T-helper 17 cell (primary cell): ENCODE measurements at places on chromosomes 5 and 9.

GRCh38 chr9:133955821-133956411, 36.2 kb downstream of the VAV2 start:
- no peak for DNase-seq

DNA sequence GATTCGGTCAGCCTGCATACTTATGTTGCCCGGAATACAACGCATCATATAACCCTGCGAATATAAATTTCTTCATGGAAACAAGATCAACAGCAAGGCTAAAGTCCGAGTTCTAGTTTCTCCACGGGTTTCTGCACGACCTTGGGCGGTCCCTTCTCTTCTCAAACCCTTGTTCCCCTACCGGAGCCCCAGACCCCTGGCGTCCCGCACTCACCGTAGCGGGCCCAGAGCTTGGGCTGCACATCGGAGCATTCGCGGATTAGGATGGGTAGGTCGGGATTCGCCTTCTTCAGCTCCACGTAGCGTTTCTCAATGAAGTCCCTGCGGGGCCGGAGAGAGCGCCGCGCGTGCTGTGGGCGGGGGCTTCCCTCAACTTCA, 399 bp downstream of the NDUFA2 start:
- DNase-seq: no peak

GRCh38 chr9:129851821-129852220, 16.6 kb downstream of the USP20 start:
- no peak for DNase-seq

DNA sequence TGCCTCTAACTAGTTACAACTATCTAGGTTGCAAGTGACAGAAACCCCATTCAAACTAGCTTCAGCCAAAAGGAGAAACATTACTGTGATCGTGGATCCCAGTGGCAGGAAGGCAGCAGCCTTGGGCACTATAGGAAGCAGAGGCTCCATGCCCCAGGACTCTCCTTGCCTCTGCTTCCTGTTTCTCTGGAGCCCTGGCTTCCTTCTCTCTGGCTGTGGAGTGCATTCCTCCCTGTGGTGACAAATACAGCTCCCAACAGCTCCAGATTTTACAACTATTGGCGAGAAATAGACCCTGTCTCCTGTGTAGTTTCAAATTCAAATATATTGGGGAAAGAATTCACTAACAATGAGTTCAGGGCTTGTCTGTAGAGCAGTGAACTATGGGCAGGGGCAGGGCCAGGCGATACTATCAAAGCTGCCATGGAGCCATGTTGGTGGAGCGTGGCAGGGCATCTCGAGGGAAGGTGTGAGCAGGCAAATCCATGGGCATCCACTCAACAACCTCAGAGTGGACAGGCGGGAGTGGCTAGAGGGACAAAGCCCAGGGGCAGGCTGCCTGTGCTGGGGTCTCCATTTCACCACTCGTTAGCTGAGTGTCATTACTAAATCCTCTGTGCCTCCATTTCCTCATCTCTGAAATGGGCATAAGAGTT, 189.5 kb downstream of the ERCC6L2 start:
- DNase-seq: no peak

GRCh38 chr5:175847061-175847460, 24.3 kb upstream of the CPLX2 start:
- no peak for DNase-seq

GRCh38 chr5:172854451-172854871, 20.4 kb downstream of the ERGIC1 start:
- DNase-seq: no peak

DNA sequence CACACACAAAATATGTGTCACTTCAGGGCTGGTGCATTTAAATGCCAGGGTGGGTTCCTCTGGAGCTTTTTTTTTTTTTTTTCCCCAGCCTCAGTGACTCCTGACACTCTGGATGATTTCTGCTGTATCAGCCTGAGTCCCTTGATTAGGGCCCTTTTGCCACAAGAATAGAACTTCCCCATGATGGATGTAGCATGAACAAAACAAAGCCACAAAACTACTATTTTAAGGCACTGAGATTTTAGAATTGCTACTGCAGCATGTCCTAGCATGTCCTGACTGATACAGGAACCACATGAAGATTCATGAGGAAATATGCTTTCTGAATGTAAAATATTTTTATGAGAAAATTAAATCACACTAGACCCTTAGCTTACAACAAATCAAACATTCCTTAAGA, 13.9 kb upstream of the ADGRD2 start:
- DNase-seq: no peak

DNA sequence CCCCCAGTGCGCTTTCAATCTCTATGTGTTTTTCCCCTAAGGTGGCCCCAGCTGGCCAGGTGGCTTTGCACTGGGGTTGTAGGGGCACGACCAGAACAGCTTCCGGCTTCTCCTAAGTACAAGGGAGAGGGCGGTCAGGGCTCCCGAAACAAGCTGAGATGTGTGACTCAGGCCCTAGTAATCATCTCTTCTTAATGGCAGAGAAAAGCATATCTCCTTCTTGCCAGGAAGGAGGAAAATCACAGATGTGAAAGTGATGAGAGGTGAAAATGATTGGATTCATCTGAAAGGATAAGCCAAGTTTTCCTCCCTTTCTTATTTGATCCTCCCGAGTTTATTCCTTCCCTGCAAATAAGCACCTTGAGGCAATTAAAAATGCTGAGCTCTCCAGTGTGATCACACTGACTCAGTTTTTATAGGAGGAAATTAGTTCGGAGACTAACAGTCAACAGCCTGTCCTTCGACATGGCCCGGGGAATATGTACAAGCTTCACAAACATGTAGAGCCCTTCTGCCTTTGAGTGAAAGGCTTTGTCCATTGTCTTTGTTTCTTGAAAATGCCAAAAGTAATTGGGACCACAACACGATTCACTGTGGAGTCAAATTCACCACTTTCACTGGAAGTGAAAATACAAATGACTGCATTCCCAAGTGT, 514.8 kb downstream of the PSAT1 start:
- DNase-seq: no peak

GRCh38 chr5:342501-343460, 21.3 kb downstream of the AHRR start:
- DNase-seq: no peak

GRCh38 chr5:171295299-171295698, 13.7 kb upstream of the TLX3 start:
- no peak for DNase-seq

GRCh38 chr5:101677961-101678360, 618.1 kb downstream of the SLCO4C1 start:
- no peak for DNase-seq

GRCh38 chr5:169933616-169934015, 46.7 kb downstream of the INSYN2B start:
- no peak for DNase-seq

GRCh38 chr5:143964919-143965318, 153.0 kb downstream of the HMHB1 start:
- DNase-seq: no peak

DNA sequence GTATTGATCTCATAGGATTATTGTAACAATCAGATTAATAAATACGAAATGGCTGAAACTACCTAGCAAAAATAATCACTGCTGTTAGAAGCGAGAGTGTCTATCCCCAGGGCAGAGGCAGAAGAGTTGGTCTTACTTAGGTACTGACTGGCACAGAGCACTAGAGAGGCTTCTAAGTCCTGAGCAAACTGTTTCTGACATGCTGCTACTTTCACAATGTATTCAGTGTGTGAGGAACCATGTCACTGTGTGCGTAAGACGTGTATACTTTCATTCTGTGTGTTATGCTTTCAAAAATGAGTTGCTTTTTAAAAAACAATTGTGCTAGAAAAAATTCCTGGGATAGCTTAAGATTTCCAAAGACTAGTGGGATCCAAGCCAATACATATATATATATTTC, 5.5 kb upstream of the KLHL9 start:
- DNase-seq: no peak

DNA sequence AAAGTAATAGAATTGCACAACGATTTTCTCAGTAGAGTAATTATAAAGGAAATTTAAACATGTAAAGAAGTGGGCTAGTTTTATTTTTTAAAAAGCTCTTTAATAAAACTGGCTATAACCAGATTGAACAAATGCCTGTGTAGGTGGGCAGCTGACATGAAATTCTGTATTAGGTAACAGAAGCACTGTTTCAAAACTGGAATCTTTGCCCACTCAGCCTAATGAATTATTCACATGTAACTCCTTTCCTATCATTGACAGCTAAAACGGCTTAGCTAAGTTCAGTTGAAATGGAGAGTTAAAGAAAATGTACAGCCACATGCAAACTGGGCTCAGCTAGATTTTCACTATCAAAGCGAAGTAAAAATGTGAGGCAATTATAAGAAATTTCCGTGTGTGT, 1300.1 kb upstream of the ACO1 start:
- DNase-seq: no peak

GRCh38 chr9:37593883-37594448, 1.6 kb upstream of the TOMM5 start:
- DNase-seq: no peak

DNA sequence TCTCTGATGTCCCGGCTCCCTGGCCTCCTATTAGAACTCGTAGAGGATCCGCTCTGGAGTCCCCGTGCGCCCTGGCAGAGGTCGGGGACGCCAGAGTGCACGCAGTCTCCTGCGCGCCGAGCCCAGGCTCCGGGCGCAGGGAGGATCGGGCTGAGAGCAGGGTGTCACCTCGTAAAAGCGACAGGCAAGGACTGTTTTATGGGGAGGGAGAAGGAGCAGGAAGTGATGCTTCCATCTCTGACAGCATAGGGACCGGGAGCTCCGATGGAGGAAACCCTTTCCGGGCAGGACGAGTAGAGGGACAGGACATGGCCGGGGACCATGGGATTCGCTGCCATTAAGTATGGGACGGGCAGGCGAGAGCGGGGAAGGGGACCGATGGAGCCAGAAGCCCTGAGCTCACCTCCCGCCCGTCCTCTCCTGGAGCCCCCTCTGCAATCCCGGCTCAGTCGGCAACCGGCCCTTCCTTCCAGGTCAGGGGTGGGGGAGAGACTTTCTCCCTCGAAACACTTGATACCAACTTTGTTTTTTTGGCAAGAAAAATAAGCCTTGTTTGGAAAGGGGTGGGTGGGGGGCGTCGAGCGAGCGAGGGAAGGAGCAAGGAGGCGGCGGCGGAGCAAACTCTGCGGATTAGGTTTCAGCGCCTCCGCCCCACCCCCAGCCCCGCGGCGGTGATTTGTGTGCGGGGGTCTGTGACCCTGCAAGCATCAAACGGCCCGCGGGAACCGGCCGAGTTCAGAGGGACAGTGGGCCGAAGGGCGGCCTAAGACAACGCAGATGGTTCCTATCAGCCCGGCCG, 12.6 kb downstream of the LMX1B start:
- no peak for DNase-seq

GRCh38 chr5:6495433-6496206, 47.0 kb downstream of the UBE2QL1 start:
- DNase-seq: no peak

- no peak for DNase-seq
Measured at GRCh38 chr9:121688146-121688680, 36.8 kb downstream of the DAB2IP start.

GRCh38 chr9:121700832-121701419, 49.5 kb downstream of the DAB2IP start:
- no peak for DNase-seq

DNA sequence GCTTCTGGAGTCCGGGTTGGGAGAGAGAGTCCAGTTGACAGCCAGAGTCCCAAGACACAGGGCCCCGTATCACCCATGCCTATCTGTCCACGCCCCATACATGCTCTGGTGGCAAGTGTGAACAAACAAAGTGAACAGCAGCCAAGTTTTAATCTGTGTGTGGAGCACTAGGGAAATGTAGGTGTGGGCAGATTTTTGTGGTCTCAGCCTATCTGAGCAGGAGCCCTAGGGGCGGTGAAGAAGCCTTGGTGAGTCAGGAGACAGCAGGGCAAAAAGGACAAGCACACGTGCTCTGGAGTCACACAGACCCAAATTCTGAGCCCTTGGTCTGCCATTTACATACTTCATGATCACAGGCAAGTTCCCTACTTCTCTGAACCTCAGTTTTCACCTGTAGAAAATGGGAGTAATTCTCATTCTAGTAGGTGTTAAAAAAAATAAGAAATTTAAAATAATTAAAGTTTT, 23.2 kb downstream of the EGR1 start:
- no peak for DNase-seq

GRCh38 chr9:129242191-129242941, 64.3 kb upstream of the IER5L start:
- DNase-seq: no peak

GRCh38 chr5:139808481-139809330, 13.1 kb downstream of the PSD2 start:
- DNase-seq: no peak

GRCh38 chr5:142119051-142119625, 10.6 kb downstream of the NDFIP1 start:
- no peak for DNase-seq

DNA sequence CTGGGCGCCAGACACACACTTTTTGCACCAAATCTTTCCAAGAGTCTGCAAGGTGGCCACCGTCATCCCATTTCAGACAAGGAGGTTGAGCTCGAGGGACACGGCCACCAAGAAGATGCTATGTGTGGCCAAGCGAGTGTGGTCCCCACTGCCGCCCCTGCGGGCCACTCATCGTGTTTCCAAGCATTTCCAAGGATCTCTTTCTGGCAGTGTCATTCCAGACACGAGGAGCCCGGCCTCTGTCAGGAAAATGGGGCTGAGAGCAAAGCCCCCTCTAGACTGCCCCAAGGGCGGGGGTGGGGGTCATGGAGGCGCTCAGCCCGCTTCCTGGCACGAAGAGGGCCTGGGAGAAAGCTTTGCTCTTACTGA, 10.6 kb downstream of the VAV2 start:
- DNase-seq: no peak

- no peak for DNase-seq
Measured at GRCh38 chr5:173236531-173237142, 1.6 kb upstream of the NKX2-5 start.

DNA sequence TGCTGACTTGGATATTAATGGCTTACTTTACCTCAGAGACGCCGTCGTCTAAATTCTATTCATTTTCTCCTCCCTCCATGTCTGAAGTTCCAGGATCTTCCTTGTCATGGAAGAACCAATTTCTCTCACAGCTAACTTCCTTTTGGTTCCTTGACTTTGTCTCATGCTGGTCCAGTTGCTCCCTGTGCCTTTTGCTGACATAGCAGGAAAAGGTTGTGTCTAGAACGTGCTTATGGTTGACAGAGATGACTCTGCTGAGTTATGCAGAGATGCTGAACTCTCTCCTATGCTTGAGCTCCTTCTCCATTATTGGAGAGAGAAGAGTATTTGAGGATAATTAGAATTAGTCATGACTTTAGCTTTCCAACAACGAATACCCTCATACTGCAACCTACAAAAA, 1338.9 kb downstream of the MAT2B start:
- no peak for DNase-seq

GRCh38 chr9:124290743-124291554, 33.2 kb downstream of the NEK6 start:
- DNase-seq: no peak

- no peak for DNase-seq
Measured at GRCh38 chr9:107874137-107874536, 384.6 kb upstream of the KLF4 start.

- no peak for DNase-seq
Measured at GRCh38 chr9:35599763-35600604, 5.1 kb upstream of the TESK1 start.

- DNase-seq: no peak
Measured at GRCh38 chr5:171750311-171750788, 35.3 kb upstream of the SMIM23 start.

GRCh38 chr5:72129725-72130124, 22.4 kb downstream of the MAP1B start:
- no peak for DNase-seq
